Smooth muscle cell of the umbilical artery (primary cell): ENCODE measurements at places on chromosomes 7 and 10. TPM values are rescaled to one million over a fixed set of nuclear protein-coding genes. Genes with fewer than 3 reads are reported as not detected.

Gene RINT1
- 15.4 and 25.7 TPM in 2 replicates for total RNA-seq

Gene NPC1L1
- under 0.01 TPM in 1 of 2 replicates, not detected in the other for total RNA-seq

Gene BAMBI
- total RNA-seq, result 9.8 and 128 TPM in 2 replicates

Gene WNT16
- total RNA-seq, result 0.30 and 0.42 TPM in 2 replicates

Gene MICALL2
- 21.1 and 31.0 TPM in 2 replicates for total RNA-seq

Gene EPHA1
- total RNA-seq, result 0.09 TPM in 1 of 2 replicates, not detected in the other

Gene OPN4
- total RNA-seq, result 0.14 TPM in 1 of 2 replicates, not detected in the other

Gene CTAGE6
- total RNA-seq, result 0.89 and 1.3 TPM in 2 replicates

Gene LRRC4
- 0.18 TPM in 1 of 2 replicates, not detected in the other for total RNA-seq

Gene GPR141
- not detected in 2 replicates for total RNA-seq

Gene RELN
- under 0.01 and 0.89 TPM in 2 replicates for total RNA-seq

Gene CCDC3
- 0.05 TPM in 1 of 2 replicates, not detected in the other for total RNA-seq

Gene MKX
- total RNA-seq, result 0.23 and 2.7 TPM in 2 replicates

Gene SERPINE1
- 2,093 and 7,246 TPM in 2 replicates for total RNA-seq

Gene HKDC1
- 0.59 and 1.9 TPM in 2 replicates for total RNA-seq

Gene DKK1
- 172 and 266 TPM in 2 replicates for total RNA-seq

Gene EZH2
- 5.0 and 8.7 TPM in 2 replicates for total RNA-seq

Gene GRK5
- total RNA-seq, result 9.0 and 11.6 TPM in 2 replicates

Gene IGF2BP3
- total RNA-seq, result 17.2 and 53.6 TPM in 2 replicates

Gene CPVL
- 0.23 and 0.30 TPM in 2 replicates for total RNA-seq

Gene HYAL4
- total RNA-seq, result not detected in 2 replicates

Gene MEOX2
- total RNA-seq, result under 0.01 TPM in 1 of 2 replicates, not detected in the other

Gene CYP3A5
- total RNA-seq, result 0.18 and 0.30 TPM in 2 replicates

Gene ANKRD16
- 6.0 and 8.0 TPM in 2 replicates for total RNA-seq

Gene RNF133
- total RNA-seq, result 0.30 and 0.74 TPM in 2 replicates

Gene NPFFR1
- total RNA-seq, result not detected in 2 replicates

Gene KCND2
- 0.18 and 0.89 TPM in 2 replicates for total RNA-seq

Gene CYP26A1
- not detected in 2 replicates for total RNA-seq

Gene SLC18A3
- total RNA-seq, result not detected in 2 replicates

Gene KAZALD1
- total RNA-seq, result 3.6 and 5.9 TPM in 2 replicates

Gene SEMA3A
- total RNA-seq, result 18.1 and 28.1 TPM in 2 replicates

Gene HMX3
- not detected in 2 replicates for total RNA-seq
